Mucosa of gallbladder (tissue), 1 donor: ENCODE measurements at places on chromosomes 1 and 21. TPM values are rescaled to one million over a fixed set of nuclear protein-coding genes. Genes with fewer than 3 reads are reported as not detected.
A peak's percentile ranks its signal among the peaks of the same experiment; 100 is the strongest.

DNA sequence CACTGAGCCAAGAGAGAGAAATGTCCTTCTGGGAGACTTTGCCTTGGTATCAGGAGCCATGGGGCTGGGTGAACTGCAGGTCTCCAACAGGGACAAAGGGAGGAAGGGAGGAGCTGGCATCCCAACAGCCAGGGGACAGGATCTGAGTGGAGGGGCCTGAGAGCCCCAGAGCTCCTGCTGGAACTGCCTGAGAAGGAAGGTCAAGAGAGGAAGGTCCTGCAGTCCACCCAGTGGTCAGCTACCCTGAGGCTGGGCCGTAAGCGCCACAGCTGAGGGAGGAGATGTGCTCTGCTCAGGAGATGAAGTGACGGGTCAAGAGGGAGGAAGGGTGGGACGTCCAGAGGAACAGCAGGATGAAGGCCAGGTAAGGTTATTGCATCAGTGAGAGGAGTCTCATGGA, 7.5 kb upstream of the CLEC20A start:
- no peak for DNase-seq

- no peak for DNase-seq
These were observed 163.7 kb downstream of the HS2ST1 start for GRCh38 chr1:87077959-87078639.

DNA sequence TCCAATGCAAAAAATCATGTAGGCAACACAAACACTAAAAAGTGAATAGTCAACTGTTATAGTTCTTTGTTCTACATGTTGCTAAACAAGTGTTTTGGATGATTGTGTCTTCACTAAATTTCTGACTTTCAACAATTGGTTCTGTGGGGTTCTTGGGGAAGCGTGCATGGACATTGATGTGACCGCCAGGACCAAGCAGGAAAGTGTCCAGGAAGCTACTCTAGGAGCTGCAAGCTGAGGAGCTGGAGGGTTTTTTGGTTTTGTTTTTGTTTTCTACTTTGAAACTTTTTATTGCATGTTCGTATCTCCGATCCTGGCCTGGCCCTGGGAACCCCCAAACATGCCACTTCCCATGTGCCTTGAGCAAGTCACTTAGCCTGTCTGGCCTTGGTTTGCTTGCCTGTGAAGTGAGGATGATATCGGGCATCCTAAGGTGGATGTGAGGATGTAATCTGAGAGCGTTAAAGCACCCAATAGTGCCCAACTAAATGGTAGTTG, 8.0 kb downstream of the TMPRSS3 start:
- DNase-seq, result no peak

DNA sequence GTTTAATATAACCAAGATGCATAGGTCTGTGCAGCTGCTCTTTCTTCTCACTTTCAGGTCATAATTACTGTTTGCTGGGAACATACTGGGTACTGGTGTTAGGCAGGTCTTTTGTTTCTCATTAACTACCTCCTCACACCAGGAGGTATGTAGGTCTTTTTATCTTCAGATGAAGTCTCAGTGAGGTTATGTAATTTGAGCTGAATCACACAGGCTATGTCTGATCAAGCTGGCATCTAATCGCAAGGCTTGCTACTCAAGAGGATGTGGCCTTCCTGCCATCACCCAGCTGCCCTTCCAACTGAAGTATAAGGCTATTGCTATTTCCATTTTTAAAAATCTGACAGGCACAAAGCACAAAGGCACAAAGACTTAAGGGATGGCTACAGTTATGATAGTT, 96.4 kb downstream of the RUNX1 start:
- peak; percentile 45 for DNase-seq

DNA sequence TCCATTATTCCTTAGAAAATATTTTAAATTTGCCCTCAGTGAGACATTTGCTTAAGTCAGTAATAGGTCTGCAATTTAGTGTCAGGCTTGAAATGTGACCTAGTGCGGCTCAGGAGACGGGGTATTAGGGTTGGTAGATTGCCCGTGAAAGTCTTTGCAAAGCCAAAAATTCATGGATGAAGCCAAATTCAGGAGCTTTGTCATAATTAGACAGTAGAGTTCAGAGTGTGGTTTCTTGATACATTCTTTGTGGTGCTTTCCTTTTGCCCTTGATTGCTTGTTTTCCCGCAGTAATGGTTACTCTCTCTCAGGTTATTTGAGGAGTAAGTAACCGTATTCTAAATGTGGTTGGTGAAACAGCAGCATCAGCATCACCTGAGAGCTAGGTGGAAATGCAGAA, 120.7 kb downstream of the RPS6KC1 start:
- no peak for DNase-seq

DNA sequence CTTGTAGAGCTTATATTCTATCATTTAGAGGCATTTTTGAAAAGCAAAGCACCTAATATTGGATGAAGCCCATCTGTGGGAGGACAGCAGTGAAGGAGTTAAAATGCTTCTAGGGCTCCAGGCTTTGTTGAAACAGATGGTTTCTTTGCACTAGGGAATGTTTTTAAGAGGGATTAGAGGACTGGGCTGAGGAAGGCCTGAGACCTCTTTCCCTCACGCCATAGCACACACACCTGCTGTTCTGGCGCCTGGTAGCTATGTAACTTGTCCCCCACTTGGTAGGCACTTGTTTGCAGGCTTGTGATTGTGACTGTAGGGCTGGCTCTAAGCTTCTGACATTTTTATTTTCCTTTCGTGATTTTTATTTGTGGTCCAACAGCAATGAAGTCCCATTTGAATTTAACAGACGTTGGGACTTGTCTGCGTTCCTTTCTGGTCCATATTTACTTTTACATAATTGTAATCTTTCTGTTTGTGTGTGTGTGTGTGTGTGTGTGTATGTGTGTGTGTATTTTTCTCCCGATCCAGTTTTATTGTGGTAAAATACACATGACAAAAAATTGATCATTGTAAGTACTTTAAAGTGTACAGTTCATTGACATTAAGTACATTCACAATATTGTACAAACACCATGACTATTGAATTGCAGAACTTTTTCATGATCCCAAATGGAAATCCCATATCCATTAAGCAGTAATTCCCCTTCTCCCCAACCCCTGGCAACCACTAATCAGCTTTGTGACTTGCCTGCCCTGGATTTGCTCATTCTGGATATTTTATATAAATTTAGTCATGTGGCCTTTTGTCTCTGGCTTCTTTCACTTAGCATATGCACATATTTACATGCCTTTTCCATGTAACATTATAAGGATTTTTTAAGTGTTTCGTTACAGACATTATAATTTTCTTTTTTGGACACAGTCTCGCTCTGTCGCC, 33.5 kb upstream of the MACF1 start:
- DNase-seq, result no peak

DNA sequence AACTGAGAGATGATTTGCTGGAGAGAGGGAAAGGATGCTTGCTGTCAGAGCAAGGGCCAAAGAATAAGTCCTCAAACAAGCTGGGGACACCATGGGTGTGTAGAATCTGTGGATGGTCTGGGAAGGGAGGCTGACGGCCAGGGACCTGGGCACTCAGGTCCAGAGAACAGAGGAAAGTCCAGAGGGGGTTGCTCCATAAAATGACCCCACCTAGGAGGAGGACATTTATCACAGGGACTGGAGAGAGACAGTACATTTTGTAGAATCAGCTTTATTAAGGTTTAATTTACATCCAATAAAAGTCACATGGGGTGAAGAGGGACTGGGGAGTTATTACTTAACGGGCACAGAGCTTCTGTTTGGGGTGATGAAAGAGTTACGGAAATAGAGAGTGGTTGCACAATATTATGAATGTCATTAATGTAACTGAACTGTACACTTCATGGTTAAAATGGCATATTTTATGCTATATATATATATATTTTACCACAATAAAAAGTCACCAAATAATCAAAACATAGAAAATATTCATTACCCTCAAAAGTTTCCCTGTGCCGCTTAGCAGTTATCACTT, 73.0 kb upstream of the ABCD3 start:
- no peak for DNase-seq

The MSH4 gene
- total RNA-seq, result 0.32 TPM

The FMN2 gene
- total RNA-seq, result 3.5 TPM

The IQGAP3 gene
- total RNA-seq, result 2.5 TPM

The OR2G6 gene
- total RNA-seq, result not detected
